ENCODE measurements at places on chromosomes 7 and 10.

DNA sequence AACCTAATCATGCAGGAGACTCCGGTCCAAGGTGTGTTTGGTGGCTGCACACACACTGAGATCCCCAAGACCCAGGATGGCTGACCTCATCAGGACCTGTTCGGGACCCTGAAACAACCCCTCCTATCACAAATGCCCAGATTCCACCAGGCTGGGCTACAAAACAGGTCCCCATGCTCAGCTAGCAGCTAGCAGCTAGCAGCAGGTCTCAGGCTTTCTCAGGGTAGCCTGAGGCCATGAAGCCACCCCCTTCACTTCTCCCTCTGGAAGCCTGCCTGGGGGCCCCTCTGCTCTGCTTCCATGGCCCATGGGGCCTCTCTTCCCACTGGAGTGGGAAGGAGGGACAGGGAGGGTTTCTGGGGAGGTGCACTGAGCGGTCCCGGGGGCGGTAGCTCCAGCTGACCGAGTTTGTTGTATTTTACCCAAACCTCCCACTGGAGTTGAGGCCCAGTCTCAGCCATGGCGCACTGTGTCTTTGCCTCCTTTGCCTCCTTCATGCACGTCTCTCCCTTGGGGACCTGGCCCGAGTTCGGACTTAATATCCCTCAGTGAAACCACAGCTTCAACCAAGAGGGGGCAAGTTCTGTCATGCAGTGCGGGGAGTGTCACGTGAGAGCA lies 95.1 kb upstream of the GPR26 start:
- DNase-seq, result no peak

DNA sequence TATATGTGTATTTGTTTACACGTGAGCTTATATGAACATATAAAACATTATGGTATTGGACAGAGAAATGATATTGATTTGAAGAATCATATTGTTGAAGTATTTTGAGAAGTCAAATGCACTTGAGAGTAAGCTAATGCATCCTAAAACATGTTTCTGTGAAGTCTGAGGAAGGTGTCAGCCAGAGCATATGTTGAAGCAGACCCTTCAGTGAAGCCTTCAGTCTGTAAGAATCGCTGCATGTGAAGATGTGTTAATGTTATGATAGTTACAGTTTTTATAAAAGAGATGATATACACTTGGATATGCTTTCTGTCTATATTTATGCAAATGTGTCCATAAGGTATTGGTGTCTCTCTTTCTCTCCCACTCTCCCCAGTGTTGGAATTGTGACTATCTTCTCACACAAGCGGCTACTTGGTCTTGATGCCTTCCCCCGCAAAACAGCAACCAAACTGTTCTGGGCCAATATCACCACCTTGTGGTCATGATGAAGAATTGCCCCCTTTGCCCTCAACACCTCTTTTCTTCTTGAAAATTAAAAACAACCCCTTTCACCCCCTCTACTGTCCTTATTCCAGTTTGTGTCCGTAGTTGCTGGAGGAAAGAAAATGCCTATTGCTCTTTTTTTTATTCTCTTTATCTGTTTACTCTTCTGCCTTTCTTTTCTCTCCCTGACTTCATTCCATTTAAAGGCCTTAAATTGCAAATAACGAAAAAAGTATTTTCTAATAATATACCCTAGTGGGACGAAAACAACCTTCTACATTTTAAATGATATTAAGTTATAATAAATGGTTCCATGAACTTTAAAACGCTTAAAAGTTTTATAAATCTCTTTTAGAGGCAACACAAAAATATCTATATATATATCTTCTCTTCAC lies 64.9 kb downstream of the IKZF1 start:
- peak; percentile 53 for DNase-seq

DNA sequence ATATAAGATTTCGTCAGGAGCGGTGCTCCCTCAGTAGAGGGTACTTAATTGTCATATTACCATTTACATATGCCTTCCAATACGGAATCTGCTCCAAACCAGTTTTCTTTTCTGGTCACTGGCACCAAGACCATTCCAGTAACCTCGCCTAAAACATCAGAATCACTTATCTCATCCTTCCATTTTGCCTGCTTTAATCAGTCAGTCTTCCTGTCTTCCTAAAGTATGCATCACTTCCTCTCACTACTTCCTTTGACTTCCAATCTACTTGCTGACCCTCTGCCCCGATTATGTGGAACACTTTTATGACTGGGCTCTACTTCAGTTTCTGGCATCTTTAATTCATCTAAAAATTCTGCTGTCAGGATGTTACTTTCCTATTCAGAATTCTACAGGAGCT lies 33.5 kb downstream of the CUL2 start:
- DNase-seq, result no peak

GRCh38 chr7:55254242-55254595 lies 110.9 kb upstream of the LANCL2 start:
- DNase-seq, result no peak

- no peak for DNase-seq
These were observed 79.2 kb downstream of the ELAPOR2 start for GRCh38 chr7:86980223-86980622.

DNA sequence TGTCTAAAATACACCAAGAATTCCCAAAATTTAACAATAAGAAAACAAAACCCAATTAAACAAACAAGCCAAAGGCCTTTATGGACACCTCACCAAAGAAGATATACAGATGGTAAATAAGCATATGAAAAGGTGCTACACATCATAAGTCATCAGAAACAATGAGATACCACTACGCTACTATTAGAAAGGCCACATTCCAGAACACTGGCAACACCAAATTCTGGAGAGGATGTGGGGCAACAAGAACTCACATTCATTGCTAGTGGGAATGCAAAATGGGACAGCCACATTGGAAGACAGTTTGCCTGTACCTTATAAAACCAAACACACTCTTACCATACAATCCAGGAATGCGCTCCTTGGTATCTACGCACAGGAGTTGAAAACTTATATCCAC lies 291.4 kb downstream of the TNS3 start:
- DNase-seq, result no peak

- DNase-seq, result no peak
These were observed 365.5 kb downstream of the GALNT17 start for GRCh38 chr7:71497256-71497946.

GRCh38 chr7:135685306-135686084 lies 23.2 kb downstream of the STMP1 start:
- no peak for DNase-seq

DNA sequence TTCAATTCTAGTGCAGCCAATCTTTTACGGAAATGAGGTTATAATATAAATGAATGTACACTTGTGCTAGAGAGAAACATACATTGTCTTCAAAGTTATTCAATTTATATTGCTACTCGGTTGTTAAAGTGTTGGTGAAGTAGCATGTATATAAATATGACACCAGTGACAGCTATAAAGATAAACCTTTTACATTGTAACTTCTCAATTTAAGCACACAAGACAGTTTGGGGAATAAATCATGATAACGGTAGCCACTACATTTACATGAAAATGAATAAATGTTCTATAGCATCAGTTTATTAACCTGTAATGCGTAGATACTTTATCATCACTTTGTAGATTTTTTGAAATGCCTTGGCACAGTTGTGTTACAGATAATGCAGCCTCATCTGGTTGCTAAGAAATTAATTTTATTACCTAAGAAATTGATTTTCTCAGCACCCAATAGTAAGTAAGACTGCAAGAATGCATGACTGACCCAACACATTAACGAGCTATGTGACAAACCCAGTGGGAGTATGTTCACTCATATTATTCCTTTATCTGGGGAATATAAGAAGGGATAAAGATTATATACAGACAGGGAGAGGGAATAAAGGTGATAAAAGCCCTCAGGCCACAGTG lies 283.9 kb upstream of the NPVF start:
- DNase-seq, result no peak

- no peak for DNase-seq
These were observed 80.2 kb downstream of the FAM241B start for GRCh38 chr10:69710008-69710888.

GRCh38 chr10:122464586-122464985 lies 3.2 kb downstream of the HTRA1 start:
- DNase-seq, result no peak

DNA sequence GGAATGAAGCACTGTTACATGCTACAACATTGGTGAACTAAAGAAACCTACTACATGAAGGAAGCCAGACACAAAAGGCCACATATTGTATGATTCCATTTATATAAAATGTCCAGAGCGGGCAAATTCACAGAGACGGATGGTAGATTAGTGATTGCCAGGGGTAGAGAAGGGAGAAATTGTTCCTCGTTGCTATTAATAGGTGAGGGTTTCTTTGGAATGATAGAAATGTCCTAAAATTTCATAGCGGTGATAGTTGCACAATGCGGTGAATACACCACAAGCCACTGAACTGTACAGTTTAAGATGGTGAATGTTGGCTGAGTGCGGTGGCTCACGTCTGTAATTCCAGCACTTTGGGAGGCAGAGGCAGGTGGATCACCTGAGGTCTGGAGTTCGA lies 29.0 kb downstream of the DENND2A start:
- DNase-seq, result no peak

GRCh38 chr7:55501611-55502010 lies 70.7 kb downstream of the VOPP1 start:
- DNase-seq, result no peak

- DNase-seq, result no peak
These were observed 95.4 kb upstream of the PRR15 start for GRCh38 chr7:29468196-29468595.

DNA sequence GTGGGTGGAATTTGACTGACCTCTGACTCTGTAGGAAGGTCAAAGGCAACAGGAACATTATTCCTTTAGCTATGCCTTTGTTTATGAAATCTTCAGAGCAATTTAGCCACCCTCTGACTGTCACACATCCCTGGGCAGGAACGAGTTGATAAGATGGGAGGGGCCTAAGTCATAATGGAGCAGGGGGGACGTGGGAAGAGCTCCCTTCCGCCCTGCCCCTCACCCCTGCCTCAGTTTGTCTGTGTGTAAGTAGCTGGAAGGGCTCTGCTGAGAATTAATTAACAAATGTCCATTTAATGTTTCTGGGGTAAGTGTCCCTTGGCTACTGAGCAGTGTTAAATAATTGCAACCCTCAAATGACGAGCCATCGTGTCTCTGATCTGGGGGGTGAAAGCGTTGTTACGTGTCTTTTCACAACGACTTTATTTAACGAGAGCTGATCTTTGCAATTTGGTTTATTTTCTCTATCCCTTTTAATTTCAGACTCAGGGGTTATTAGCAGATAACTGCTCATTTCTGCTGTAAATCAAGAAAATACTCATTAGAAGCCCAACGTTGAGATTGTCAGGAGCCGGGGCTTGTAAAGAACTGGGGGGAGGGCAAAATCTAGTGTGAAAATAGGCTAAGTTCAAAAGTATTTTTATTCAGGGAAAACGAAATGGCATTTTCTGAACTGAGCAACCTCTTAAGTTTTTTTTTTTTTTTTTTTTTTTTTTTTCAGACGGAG lies 12.5 kb upstream of the UNCX start:
- no peak for DNase-seq

DNA sequence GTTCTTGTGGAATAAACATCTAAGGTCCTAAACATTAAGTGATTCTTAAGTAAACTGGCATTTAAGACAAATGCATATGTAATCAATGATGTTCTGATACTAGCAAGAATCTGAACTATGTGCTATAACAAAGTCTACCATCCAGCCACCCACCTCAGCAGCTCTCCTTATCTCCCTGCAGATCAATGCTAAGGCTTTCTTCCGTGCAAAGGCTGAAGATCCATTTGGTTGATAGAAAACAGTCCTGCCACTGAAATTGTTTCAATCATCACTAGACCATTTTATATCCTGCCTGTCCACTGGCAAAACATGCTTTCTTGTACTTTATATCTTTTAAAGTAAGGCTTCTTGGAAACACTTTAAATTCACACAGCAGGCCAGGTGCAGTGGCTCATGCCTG lies 6.3 kb upstream of the SMKR1 start:
- no peak for DNase-seq

GRCh38 chr10:45419676-45420025 lies 45.6 kb downstream of the ALOX5 start:
- no peak for DNase-seq

- DNase-seq, result no peak
These were observed 141.5 kb downstream of the C10orf105 start for GRCh38 chr10:71578069-71578468.

- DNase-seq, result no peak
These were observed 9.2 kb downstream of the AGR2 start for GRCh38 chr7:16795624-16796023.

DNA sequence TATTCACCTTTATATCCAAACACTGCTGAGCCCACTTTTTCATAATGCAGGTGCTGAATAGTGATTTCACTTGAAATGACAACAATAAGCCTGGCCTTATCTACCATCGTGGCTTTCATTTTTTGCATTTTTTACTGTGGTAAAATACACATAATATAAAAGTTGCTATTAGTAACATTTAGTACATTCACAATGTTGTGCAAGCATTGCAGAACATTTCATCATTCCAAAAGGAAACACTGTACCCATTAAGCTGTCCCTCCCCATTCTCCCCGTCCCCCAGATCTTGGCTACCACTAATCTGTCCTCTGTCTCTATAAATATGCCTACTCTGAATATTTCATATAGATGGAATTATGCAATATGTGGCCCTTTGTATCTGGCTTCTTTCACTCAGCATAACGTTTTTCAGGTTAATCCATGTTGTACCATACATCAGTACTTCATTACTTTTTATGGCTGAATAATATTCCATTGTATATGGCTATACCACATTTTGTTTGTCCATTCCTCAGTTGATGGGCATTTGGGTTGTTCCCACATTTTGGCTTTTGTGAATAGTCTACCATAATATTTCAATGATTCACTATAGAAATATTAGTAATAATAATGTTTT lies 68.5 kb upstream of the ARID5B start:
- no peak for DNase-seq

GRCh38 chr10:5666008-5666840 lies at the start of gene ASB13:
TSS of gene ASB13 (minus strand) at chr10:5666595. CDS start at chr10:5666551, 44 bp downstream.
- no peak for DNase-seq

DNA sequence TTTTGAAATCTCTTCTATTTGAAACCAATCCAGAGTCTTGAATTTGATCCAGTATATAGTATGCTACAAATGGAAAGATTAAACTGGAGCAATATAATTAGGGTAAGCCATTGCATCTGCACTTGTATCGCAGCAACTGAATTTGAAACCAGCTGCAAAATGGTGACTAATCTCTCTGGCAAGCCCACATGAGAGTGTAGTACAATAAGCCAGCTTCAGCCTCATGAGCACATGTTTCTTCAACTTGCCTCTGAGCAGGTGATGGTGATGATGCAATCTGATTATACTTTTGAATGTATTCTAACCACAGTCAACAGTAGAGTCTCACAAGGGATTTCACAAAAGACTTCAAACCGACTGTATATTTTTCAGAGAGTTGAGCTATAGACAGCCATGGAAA lies 829 bp upstream of the RPA3 start:
- no peak for DNase-seq

DNA sequence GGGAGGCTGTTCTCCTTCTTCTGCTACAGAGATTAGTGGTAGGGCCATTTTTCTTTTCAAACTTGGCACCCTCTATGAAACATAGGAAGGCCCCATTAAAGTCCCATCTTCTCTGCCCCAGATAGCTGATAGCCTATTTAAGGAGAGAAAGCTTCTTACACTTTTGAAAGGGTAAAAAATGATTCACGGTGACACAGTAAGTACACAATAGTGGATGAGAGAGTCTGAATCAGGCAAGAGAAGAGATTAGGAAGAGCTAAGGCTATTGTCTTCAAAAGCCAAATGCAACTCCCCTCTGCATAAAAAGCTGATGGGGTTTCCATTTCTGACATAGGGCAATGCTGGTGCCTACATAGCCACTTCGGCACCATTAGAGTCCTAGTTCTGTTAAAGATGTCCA lies 3.6 kb downstream of the INA start:
- DNase-seq, result no peak

- no peak for DNase-seq
These were observed 167.1 kb upstream of the TRIM24 start for GRCh38 chr7:138292951-138293350.

Measured in T-cell (primary cell).